Caki2 (cell line): ENCODE measurements at places on chromosomes 2 and 18.

DNA sequence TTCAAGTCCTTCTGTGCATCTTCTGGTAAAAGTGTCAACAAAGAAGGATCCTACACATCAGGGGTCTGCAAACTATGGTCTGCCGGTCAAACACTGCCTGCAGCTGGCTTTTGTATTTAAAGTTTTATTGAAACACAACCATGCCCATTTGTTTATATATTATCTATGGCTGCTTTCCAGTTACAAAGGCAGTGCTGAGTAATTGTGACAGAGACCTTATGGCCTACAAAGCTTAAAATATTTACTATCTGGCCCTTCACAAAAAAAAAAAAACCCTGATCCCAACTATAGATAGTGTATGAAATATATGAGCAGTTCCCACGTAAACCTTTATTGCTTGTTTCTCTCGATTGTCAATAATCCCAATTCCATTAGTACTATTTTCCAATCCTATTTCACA, 101.4 kb downstream of the RBMS1 start:
- peak; percentile 43 for DNase-seq

- DNase-seq: no peak
Measured at GRCh38 chr2:145677371-145677770, 1157.5 kb upstream of the ZEB2 start.

GRCh38 chr2:80525152-80525551, 220.6 kb upstream of the LRRTM1 start:
- DNase-seq: no peak

DNA sequence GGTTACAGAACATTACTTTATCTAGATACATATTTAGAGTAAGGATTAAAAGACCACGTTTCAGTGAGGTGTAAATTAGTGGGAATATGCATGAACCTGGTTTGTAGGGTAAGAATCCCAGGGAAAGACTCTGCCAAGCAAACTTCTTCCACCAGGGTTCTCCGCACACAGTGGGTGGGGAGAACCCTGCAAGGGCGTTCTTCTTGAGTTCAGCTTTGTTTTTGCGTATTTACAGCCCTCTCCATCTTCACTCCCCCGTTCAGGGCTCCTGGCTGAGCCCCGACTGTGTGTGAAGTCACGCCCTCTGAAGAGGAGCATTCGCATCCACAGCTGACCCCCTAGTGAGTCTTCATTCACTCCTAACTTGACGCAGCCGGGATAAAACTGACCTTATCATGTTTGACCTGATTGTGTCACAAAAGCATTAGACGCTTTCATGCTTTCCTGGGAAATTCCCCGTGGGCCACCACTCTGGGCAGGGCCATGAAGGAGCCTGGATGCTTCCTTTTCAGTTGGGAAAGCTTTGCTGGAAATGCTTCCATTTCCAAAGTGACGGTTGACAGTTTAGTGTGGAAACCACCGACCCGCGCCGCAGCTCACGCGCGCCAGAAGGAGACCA, 1.0 kb downstream of the ALKAL2 start:
- no peak for DNase-seq

DNA sequence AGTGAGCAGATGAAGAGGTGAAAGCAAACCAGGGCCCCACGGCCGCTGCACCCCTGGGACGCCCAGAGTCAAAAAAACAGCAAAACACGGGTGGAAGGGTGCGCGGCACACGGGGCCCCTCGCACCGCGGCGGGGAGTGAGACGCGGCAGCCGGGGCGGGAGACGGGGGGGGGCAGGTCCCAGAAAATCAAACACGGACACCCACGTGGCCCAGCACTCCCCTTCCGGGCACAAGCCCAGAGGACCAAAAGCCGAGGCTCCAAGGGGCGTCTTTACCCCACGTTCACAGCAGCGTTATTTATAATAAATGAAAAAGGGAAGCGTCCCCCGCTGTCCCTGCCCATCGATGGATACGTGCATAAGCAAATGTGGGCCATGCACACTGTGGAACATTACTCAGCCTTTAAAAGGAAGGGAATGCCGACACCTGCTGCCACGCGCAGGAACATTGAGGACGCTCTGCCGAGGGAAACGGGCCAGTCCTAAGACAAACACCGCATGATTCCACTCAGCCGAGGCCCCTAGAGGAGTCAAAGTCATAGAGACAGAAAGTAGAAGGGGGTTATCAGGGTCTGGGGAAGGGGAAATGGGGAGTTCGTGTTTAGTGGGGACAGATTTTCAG, 677 bp upstream of the COPS9 start:
- no peak for DNase-seq

GRCh38 chr2:169916623-169917022, 89.4 kb downstream of the UBR3 start:
- no peak for DNase-seq

DNA sequence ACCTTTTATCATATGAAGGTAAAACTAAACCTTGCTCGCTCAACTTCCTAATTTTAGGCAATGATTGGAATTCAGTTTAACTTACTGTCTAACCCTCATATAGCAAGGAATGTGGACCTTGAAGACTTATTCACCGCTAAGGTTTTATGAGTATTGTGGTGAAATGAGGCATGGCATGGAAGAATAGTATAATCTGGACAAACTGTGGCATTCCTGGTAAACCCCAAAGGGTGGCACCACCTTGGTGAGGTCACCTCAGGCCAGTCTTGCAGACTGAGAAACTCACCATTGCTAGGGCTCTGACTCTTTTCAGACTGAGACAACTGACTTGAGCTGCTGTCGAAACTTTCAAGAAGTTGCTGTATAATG, 51.1 kb upstream of the EHBP1 start:
- DNase-seq: no peak

DNA sequence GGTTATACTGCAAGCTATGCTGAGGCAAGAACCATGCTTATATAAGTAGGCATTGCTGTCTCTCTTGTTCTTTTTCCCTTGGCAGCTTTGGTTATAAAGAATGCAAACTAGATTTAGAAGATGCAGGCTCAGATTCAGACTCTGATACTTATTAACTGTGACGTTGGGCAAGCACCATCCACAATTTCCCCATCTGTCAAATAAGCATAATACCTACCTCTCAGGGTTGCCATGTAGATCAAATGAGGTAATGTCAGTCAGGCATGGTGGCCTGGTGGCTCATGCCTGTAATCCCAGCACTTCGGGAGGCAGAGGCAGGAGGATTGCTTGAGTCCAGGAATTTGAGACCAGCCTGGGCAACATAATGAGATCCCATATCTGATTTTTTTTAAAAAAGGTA, 21.7 kb downstream of the ITGAV start:
- peak; percentile 35 for DNase-seq

DNA sequence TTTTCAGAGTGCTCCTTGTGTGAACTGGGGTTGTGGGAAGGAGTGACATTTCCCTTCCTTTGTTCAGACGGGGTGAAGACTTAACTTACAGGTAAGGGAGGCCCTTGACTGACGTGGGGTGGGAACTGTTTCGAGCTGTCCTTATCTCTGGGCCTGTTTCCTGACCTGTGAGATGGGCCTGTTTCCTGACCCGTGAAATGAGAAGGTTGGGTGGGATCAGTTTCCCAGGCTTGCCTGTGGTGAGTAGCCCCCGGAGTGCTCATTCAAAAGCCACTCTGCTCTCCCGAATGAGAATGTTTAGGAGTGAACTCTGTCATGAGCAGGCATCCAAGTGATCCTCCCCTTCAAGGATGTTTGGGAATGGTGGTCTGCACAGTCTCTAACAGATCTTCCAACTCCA, 4.1 kb upstream of the LYPD6B start:
- no peak for DNase-seq

GRCh38 chr18:57918601-57919000, 115.5 kb upstream of the ATP8B1 start:
- no peak for DNase-seq

DNA sequence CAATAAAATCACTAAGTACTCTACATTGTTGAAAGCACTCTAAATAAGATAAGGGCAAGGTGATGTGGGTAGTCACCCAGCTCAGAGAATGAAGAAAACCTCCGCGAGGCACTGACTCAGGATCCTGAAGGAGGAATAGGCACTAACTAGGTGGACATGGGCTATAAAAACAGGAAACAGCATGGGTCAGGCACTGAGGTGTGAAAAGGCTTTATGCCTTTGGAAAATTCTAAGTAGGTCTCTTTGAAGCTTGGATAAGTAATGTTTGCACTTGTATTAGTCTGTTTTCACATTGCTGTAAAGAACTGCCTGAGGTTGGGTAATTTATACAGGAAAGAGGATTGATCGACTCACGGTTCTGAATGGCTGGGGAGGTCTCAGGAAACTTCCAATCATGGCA, 161.6 kb downstream of the EPHA4 start:
- DNase-seq: no peak

GRCh38 chr2:38601463-38602135, 1.1 kb downstream of the HNRNPLL start:
- DNase-seq: peak; percentile 32

DNA sequence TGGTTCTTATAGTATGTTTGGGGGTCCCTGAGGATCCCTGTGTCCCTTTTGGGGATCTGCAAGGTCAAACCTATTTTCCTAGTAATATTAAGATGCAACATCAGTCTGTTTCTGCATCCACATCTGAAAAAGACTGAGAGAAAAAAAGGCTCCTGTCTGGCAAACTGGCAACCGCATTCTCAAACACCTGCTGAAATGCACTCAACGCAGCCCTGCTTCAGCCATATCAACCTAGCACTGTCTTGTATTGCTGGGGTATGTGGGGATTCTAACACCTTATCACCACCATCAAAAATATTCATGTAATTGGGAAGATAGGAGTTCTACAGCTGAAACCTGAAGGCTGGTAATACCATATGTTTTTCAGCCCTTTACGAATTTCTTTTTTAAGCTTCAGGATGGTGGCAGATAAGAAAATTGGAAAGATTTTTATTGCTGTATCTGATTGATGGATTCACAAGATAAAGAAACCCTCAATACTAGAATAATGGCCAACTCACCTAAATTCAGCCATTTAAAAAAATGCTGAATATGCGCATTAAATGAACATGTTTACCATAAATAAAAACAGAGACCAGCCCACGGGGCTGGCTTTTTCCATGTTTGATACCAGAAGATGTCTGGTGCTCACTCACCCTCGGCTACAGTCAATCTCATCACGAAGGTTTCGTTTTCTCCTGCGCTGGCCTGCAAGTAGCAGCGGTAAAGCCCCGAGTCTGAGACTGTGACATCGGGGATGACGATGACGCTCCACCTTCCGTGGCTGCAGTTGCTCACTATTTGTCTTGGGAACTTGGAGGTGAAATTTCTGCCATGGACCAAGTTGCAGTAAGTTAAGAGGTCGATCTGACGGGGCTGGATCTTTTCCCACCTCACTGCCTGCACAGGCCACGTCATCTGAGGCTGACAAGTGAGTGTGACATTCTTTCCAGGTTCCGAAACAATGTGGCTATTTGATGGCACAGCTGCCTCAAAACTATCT, 52.3 kb downstream of the CD226 start:
- DNase-seq: no peak

GRCh38 chr2:27494944-27495554, at the start of gene FNDC4:
Gene FNDC4, minus strand, starts transcription at chr2:27495200. Its CDS starts 521 bp downstream, at chr2:27494679.
- DNase-seq: no peak

DNA sequence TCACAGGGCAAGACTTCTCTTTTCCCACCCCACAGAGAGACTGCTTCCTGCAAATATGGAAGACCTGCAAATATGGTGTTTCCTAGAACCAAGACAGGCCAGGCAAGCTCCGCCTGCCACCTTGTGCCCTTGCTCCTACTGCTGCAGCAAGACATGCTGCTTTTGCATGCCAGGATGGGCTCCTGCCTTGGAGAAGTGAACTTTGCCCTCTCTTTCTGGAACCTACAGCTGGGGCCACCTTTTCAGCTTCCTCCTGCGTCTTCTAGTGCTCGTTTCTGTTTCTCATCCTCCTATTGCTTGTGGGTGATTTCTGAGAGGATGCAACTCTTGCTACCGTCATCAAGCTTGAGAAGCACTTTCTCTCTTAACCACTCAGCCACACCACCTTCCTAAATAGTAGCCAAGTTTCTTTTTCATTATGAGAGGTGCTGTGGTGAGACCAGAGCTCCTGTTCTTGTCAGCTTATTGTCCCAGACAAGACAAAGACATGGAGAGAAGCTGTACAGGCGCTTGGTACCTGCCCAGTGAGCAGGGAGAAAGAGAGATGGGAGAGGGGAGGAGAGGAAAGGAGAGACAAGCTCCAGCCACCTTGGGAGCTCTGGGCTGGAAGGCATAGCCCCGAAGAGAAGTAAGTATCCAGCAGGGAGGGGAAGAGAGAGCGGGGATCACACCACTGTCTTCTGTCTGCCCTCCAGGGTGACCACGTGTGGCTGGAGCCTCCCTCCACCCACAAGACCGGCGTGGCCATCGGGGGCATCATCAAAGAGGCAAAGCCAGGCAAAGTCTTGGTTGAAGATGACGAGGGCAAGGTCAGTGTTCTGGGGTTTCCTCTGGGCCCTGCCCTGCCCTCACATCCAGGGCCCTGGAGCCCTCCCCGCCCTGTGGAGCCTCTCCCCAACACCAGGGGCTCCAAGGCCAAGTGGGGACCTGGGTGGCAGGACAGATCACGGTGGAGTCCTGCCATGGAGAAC, 28.3 kb downstream of the MYO7B start:
- DNase-seq: no peak
